ENCODE measurements at places on chromosomes 1 and 21.

GRCh38 chr1:18578271-18578670 is 52.4 kb upstream of the PAX7 start:
- no peak for DNase-seq

DNA sequence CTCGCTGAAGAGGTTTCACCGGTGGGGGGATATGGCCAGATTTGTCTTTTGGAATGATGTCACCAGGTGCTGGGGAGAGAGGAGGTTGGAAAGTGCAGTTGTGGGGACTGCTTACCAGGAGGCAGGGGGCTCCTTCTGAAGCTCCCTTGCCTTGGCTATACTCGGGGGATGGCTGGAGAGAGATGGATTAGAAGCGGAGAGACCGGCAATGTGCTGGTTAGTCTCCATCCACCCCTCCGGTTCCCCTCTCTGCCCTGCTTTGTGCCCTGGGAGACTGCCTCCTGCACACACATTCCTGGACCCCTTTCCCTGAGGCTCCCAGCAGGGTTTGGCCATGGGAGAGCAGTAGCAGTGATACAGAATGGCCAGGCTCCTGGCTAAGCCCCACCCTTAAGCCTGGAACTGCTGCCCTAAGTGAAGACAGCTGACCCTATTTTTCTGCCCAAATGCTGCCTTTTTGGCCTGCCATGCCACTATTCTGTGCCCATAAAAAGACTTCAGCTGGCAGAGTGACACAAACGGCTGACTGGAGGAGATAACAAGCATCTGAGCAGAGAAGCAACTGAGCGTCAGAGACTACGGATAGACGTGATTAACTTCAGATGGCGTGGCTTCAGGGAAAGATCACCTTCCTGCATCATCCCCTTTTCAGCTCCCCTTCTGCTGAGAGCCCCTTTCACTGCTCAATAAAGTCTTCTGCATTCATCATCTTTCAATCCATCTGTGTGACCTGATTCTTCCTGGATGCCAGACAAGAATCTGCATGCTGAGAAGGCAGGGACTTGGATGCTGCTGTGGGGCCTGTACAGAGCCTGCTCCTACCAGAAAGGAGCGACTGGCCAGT is 14.5 kb upstream of the VPS13D start:
- no peak for DNase-seq

DNA sequence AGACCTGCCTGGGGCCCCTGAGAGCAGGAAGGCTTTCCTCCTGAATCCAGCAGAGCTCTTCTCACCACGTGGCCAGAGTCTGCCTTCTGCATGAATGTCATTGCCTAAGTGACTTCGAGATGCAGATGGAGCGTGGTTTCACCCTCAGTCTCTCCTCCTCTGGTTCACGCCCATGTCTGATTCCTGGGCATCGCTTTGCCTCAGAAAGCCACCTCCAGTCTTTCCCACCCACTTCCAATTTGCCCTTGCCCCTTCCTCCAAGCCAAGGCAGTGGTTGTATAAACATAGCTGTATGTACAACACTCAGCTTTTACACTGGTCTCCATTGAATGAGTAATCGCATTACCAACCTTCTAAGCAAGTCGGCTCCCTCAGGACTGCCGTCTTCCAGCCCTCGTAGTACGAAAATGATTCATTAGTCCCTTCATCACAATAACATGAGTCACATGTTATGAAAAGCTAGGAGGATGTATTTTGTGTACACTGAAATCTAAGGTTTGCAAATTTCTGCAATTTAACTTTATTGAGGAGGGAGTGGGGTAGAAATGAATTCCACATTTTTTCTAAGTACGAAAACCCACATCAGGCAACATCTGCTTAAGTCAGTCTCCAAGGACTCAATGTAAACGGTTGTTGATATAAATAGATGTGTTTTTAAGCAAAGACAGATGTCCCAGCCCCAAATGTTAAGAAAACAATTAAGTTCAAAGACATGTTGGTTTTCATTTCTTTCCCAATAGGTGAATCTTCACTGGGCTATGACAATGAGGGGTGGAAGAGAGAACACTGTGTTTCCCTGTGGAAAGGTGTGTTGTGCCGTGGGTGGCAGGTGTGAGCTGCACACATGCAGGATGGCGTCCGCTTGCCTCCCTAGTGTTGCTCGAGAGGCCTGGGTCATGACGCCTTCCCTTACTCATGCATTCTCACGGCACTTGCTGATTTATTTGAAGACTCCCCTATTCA is 32.3 kb upstream of the ETS2 start:
- DNase-seq, result peak; percentile 94

DNA sequence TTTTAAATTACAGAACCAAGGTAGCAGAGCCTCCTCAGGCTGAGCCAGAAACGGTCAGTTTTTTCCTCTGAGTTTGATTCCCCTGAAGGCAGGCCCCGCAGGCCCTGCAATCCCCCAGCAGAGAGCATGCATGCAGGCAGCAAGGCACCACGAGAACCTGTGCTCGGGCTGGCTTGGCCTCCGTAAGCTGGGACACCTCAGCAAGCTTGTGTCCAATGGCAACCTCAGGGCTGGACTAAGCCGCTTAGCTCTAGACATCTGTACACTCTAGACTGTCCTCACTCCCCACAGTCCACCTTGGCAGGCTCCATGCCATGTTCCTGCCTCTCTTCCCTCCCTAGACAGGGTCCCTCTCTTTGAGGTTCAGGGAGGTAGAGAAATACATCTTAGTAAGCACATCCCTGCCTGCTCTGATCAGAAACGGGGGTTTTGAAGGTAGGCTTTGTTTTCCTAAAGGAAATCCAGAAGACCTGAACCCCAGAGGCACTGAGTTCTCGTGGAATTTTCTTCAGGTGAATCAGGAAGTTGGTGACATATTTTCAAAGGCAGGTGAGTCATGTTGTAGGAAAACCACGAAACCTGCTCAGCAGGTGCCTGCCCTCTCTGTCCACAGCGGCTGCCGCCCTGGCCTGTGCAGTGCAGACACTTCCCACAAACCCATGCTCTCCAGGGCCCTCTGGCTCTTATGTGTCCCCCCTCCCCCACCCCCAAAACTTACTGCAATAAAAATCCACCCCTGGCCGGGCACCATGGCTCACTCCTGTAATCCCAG is 7.0 kb downstream of the TMEM63A start:
- DNase-seq, result no peak

- no peak for DNase-seq
Observed at GRCh38 chr1:174656409-174657059, 208.8 kb downstream of the GPR52 start.

DNA sequence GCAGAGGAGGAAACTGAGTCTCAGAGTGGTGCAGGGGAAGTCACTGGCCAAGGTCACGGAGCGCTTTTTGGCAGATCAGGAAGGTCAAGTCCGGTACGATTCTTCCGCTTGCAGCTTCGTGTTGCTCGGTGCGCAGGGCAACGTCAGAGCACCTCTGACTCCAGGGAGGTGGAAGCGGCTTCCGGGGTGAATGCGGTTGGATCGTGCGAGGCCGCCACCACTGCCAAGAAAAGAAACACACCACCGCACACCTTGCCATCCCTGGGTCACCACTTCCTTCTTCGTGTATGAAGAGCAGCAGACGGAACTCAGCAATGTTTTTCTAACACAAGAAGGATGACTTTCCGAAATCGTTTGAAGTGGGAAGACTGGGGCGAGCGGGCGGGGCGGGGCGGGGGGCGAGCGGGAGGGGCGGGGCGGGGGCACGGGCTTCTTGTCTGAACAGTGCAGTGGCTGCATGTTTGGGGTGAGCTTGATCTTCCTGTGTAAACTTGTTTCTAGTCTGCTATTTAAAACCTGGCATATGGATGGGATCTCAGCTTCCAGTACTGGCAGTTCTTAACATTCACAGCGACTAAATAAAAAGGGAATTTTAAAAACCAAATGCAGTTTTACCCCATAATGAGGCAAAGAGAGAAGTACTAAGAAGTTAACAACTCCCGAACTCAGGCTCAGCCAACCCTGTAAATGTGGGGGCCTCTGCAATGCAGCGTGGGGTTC is 300.0 kb downstream of the RRAGC start:
- no peak for DNase-seq

- no peak for DNase-seq
Observed at GRCh38 chr21:33290441-33290840, 24.3 kb downstream of the IL10RB start.

- no peak for DNase-seq
Observed at GRCh38 chr1:1310109-1310385, 1.6 kb downstream of the PUSL1 start.

DNA sequence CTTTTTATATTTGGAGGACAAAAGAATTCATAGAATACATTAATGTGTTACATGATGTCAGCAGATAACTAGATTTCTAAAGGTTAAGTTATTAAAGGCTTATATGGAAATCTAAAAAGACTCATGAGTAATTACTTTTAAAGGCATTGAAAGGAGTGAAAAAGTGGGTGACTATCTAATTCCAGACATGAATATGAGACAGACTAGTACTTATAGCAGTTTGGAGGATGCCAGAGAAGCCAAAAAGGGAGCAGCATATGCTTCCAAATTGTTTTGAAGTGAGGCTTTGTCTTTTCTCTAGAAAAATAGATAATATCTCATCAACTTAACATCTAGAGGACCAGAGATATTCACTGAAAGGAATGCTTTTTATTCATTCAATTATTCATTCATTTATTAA is 275.5 kb upstream of the CACYBP start:
- DNase-seq, result no peak

GRCh38 chr1:108708691-108709660 is 3.7 kb upstream of the FNDC7 start:
- no peak for DNase-seq

Measured in AG09309 (cell line).